ENCODE measurements at places on chromosomes 7 and 10.

- no peak for DNase-seq
Measured at GRCh38 chr10:70672165-70673042, at the start of gene ADAMTS14. Gene ADAMTS14, plus strand, starts transcription at chr10:70672506. Its CDS starts 297 bp downstream, at chr10:70672803.

GRCh38 chr7:94511718-94512117 lies 2.1 kb downstream of the CASD1 start:
- DNase-seq, result no peak

DNA sequence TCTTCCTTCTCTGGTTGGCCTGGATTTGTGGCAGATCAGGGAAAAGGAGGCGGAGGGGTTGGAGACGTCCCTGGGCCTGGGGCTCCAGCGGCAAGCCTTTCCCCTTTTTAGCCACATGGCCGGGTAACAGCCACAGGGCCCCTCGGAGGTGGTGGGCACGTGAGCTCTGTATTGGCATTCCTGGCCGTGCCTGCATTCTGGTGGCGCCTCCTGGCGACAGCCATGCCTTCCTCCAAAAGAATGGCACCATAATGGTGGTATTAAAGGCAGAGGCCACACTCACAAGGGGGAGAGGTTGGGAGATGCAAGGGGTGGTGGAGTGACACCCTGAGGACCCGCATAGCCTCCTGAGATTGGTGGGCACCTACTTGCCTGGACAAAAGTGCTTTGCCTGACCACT lies 3.0 kb upstream of the AQP1 start:
- DNase-seq, result no peak

GRCh38 chr7:39271402-39271801 lies 293.7 kb downstream of the POU6F2 start:
- DNase-seq, result no peak

GRCh38 chr10:598415-599170 lies 90.9 kb downstream of the DIP2C start:
- DNase-seq, result no peak

- DNase-seq, result no peak
Measured at GRCh38 chr10:25522946-25523608, 348.3 kb downstream of the GPR158 start.

DNA sequence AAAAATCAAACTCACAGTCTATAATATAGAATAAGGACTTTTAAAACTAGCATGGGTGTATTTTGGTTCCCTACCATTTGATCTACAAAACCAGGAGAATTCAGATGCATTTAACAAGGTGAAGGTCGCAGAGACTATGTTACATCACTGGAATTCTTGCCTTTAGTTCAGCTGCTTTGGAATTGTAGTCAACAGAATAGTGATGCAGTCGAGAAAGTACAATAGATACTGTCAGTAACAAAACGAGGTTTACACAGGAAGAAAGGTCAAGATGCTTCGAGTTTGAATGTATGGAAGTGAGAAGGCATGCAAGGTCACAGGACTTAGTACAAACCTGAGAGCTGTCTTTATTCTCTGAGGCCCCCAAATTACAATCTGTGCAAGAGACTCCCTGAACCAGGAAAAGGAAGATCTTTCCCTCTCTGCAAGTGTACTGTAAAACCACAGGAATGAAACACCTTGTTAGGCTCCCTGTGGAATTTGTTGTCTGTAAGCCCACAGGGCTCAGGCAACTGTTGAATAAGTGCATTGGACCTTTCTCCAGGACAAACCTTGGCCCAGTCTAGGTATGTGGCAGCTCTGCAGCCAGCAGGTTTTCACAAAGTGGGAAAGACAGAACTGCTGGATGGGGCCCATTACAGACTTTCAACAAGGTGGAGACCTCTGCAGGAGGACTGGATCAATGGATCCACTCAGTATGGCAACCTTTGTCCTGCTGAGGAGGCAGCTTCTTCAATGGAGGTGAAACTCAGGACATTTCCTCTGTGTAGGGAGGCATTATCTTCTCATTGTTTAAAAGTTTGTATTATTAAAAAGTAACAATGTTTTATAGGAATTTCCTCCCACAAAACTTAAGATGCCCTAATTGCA lies 101.1 kb upstream of the GSDME start:
- no peak for DNase-seq

- no peak for DNase-seq
Measured at GRCh38 chr10:123573236-123574108, 92.7 kb upstream of the GPR26 start.

- DNase-seq, result no peak
Measured at GRCh38 chr7:93307943-93308342, 75.8 kb downstream of the VPS50 start.

DNA sequence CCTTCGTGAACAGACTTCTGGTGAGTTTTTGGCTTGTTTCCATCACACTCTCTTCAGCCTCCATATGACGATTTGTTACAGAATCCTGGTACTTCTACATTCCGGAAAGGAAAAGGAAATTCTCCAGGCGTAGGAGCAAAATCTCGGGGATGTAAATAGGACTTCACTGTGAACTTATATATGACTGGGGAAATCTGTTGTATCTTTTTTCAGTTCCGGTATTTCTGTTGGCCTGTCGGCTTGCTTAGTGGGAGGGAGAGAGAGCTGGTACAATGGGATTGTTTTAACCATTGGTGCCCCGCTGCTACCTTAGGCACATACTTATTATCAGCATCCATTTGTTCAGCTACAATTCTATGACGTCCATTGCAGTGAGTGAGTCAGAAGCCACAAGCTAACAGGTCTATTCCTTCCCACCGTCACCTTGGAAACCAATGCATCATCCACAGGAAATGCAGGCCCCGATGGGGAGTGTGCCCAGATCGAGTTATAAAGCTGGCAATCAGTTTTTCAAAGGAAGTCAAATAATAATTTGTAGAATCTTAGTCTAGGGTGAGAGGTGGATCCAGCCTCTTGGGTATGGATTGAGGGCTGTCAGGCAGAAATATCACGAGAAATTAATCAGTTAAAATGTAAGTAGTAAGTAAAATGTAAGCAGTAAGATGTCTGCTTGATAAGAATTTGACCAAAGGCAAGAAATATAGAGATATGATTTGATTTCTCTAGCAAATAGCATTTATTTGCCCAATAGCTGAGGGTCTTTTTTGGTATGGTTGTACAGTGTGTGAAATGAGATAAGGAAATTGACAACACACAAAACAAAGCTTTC lies 92.0 kb upstream of the MKLN1 start:
- DNase-seq, result peak; percentile 39

- no peak for DNase-seq
Measured at GRCh38 chr10:98486421-98486820, 39.7 kb upstream of the HPS1 start.

GRCh38 chr7:22995011-22995410 lies 18.9 kb downstream of the HYCC1 start:
- DNase-seq, result no peak

DNA sequence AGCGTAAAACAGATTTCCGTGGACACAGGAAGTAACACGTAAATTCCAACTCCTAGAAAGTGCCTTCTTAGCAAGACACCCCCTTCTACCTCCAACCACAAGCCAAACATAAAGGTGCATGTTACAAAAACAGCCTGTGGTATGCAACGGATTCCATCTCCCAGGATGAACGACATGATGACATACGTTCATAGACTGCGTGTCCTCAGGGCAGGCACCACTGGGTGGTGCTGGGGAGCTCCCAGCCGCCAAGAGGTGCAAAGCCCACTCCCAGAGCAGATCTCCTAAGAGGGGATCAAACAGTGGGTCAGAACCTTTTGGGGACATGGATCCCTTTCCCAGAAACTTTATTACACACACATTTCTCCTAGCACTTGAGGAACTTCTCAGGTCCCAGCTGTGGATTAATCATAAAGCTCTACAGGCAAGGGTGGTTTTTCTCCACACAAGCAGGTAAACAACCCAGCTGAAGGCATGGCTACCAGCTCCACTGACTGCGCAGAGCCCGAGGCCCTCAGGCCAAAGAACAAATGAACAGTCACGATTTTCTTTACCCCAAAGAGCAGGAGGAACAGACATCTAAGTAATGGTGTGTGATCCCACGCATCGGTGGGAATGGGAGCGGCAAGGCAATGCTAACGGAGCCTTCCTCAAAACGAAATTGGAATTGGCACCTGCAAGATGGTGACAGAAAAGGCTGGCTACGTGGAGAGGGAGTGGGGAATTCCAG lies 13.8 kb downstream of the PSAP start:
- DNase-seq, result no peak

- DNase-seq, result no peak
Measured at GRCh38 chr10:102675666-102676533, 31.6 kb downstream of the TRIM8 start.

DNA sequence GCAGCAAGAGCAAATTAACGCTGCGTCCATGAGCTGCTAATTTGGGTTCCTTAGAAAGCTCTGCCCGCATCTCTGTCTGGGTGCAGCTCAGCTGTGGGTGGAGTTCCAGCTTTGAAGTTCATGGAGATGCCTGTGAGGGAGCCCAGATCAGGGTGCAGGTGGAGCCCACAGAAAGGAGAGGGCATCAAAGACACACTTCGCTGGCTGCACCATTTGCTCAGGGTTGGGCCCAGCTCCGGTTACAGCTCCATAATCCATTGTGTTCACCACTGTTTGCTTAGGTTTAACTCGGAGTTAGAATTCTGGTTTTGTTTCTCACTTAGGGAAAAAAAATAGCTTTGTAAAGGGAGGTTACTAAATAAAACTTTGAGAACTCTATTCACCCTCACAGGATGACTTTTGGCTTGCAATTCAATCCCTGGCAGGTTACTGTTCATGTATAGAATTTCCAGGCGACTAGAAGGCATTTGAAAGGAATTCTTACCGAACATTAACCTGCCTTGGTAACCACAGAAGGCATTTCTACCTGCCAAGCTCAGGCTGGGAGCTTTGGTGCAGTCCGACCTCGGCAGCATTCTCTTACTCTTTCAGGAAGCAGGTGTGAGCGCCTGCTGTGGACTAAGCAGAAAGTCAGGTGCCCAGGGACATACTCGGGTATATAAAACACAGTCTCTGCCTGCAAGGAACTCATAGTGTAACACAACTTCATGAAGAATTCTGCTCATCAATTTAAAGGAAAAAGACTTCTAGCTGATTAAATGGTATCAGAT lies 179.5 kb upstream of the RNF32 start:
- no peak for DNase-seq
